NCI-H146 (cell line): ENCODE measurements at places on chromosomes 4 and X.
A peak's percentile ranks its signal among the peaks of the same experiment; 100 is the strongest.

- no peak for DNase-seq
Measured at GRCh38 chr4:7105276-7105675, 37.4 kb upstream of the GRPEL1 start.

DNA sequence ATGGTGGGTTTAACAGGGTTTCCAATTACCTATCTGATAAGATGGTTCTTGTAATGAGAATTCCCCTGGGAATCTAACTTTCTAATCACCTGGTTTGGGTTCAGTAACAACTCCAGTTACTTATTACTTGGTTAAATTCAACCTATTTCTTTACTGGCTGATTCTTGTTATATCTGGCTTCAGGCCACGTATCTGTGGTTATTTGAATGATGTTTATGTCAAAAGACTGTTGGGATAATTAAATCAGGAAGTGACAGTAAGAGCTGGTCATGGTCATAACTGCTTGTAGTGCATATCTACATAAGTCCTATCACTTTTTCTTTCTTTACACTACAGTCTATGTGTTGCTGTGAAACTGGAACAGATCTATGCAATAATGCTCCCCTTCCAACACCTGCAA lies 108.1 kb downstream of the MID1 start:
- DNase-seq: no peak

GRCh38 chrX:130531066-130531465 lies 129.3 kb downstream of the RBMX2 start:
- DNase-seq: no peak

GRCh38 chr4:98658287-98659105 lies at the start of gene TSPAN5:
TSS of gene TSPAN5 (minus strand) at chr4:98658611.
- peak; percentile 31 for DNase-seq

GRCh38 chr4:77852892-77853495 lies 9.6 kb upstream of the MRPL1 start:
- DNase-seq: no peak

DNA sequence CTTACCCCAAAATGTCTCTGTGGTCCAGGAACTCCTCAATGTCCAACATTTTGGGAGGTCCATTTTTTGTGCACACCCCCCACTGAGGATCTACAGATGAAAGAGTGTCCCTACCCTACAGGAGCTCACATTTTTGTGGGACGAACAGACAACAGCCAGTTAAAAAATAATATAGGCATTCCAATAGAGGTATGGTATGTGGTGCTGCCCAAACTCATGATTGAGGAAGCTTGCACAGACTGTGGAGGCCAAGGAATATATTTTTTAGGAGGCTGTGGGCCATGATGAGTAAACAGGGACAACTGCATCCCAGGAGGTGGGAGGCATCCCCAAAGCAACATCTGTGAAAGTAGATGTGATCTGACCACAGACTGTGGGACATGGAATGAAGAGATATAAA lies 181.0 kb upstream of the HCCS start:
- DNase-seq: no peak

- no peak for DNase-seq
Measured at GRCh38 chr4:103645991-103646390, 73.8 kb downstream of the TACR3 start.

DNA sequence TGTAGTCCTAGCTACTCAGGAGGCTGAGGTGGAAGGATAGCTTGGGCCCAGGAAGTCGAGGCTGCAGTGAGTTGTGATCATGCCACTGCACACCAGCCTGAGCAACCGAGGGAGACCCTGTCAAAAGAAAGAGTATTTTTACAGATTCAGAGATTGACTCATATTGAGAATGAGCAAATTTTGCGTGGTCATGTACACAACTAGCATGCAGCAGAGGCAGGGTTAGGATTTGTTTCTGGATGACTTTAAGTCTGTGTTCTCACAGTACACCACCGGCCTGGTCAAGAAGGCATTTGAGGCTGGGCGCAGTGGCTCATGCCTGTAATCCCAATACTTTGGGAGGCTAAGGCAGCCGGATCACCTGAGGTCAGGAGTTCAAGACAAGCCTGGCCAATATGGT lies 44.8 kb upstream of the CBR4 start:
- no peak for DNase-seq
